ENCODE measurements at places on chromosomes 16 and 17.
A peak's percentile ranks its signal among the peaks of the same experiment; 100 is the strongest.

DNA sequence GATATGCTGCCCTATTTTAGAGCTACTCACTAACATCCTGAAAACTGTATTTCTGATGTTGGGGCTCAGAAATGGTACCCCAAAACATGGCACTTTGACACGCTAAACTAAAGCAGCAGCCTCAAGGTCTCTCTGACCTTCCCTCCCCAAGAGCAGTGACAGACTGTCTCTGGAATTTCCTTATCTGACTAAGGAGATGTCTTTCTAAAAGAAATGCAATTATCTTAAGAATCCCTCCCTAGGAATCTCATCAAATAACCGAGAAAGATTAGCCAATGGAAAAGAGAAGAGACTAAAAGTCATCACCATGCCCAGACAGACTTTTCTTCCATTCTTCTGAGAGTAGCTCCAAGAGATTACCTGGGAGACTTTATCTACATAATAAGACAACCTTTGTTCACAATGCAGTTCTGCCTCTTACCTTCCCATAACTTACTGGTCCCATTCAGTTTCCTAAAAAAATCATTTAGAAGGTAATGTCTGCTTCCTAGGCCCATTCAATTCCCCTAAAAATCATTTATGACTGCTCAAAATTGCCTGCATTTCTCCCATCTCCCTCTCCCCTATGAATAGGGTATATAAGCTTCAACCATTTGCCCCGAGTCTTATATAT lies 123.9 kb downstream of the CPPED1 start:
- no peak for DNase-seq

DNA sequence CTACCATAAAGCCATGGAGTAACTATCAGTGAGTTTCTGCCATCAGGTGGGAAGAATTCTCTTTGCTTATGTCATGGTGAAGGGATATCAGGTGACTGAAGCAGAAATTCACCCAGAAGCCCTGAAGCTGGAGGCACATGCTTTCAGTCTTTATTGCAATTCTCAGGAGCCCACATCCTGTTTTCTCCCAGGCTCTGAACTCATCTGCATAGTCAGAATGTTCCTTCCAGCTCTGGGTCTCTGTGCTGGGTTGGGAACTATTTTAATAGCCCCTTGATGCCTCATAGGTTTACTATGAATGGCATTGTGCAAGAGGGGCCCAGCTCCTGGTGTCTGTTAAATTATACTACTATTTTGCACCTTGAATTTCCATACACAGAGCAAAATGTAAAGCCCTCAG lies 198.4 kb upstream of the SOX9 start:
- no peak for DNase-seq

DNA sequence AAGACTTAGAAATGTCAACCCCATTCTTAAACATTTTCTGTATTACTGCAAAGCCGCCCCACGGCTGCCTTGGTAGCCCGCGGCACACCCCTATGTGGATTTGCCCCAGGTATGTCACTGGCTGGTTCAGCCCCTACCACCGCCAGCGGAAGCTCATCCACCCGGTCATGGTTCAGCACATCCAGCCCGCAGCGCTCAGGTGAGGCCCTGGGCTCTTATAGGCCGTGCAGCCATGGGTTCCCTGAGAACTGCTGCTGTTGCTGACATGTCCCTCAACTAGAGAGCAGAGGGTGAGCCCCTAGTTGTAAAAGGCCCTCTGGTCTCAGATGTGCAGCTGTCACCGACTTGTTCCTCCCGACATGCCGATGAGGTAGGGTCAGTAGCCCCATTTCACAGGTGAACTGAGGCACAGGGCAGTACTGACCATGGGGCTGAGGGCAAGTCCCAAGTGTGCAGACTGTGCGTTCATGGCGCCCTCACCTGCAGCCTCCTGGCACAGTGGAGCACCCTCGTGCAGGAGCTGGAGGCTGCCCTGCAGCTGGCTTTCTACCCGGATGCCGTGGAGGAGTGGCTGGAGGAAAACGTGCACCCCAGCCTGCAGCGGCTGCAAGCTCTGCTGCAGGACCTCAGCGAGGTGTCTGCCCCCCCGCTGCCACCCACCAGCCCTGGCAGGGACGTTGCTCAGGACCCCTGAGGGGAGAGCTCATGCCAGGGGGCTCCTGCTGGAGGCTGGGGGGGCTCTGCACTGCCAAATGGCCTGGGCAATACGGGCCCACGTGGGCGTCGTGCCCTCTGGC lies 8.7 kb downstream of the CYBC1 start:
- no peak for DNase-seq

DNA sequence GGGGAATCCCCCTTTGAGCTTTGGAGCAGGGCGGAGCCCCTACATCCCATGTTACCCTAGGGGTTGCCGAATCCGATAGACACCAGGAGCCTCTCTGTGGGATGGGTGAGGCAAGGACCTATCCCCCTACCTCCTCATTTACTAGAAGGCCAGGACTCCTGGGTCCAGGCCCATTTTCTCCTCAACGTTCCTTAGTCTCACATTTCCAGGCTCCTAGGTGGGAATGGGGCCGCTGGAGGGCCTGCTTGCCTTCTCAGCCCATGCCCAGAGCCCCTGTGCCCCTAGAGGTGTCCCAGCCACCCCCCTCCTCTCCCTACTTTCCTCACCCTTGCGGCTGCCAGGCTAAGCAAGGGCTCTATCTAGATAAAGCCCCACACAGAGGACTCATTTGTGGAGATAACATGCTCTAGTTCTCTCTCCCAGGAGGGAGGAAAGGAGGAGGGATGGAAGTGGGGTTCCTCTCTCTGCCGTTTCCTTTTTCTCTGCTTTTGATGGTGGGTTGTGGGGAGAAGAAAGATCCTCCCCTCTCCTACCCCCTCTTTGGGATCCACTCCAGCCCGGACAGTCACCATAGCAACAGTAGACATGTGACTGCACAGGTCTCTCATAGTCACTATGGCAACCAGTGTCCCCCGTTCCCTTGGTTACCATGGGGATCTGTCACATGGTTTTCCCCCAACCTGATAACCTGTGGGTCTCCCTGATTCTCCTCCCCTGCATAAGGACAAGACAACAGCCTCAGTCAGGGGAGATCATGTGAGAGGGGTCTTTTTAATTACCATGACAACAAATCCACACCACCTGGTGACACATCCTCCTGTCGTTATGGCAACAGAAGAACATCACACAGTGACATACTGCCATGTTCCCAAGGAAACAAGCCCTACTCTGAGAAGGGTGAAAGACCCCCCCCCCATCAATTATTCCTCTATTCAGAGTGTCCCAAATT lies 5.2 kb downstream of the CACNA1G start:
- DNase-seq: peak; percentile 56

GRCh38 chr16:84047626-84048025 lies 5.0 kb upstream of the SLC38A8 start:
- no peak for DNase-seq

DNA sequence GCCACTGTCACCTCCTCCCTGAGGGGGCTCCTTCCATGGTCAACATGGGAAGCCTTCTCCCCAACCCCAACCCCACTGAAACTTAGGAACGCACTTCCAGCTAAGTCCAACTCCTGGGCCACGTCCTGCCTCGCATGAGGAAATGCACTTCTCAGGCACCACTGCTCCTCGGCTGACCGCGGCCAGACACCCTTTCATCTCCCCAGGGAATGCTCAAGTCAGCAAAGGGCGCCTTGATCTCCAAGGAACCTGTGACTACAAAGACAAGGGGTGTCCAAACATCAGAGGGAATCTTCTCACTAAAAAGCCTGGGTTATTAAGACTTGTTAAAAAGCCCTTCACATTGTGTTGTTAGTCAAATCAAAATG lies 124.9 kb upstream of the HSBP1 start:
- DNase-seq: no peak

DNA sequence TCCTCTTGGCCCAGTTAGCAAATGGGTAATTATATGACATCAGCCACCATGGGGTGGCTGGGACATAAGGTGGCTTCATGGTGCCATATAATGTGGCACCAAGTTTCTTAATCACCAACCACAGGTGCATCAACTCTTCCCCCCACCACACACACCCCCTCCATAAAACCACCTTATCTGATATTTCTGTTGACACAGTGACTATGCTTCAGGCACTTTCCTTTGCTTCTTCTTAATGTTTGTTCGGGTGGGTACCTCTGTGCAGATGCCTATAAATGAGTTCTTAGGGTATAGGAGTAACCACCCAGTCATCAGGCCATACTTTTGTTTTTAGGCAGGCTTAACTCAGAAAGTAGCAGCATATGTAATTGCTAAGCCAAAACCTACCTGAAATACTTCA lies 29.5 kb downstream of the RNF43 start:
- DNase-seq: no peak

DNA sequence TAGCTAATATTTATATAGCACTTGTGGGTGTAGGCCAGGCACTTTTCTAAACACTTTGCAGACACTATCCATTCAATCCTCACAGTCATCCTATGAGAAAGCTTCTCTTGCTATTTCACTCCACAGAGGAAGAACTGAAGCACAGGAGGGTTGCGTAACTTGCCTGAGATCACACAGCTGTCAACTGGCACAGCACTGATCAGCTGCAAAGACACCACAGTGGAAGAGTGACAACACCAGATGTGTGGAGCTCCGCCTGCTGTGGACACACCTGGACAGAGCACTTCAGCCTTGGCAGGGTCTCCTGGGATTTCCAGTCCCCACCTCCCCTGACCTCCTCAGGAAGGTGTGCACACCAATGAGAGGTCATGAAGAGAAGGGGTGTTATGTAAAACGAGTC lies 13.3 kb upstream of the CNEP1R1 start:
- no peak for DNase-seq

DNA sequence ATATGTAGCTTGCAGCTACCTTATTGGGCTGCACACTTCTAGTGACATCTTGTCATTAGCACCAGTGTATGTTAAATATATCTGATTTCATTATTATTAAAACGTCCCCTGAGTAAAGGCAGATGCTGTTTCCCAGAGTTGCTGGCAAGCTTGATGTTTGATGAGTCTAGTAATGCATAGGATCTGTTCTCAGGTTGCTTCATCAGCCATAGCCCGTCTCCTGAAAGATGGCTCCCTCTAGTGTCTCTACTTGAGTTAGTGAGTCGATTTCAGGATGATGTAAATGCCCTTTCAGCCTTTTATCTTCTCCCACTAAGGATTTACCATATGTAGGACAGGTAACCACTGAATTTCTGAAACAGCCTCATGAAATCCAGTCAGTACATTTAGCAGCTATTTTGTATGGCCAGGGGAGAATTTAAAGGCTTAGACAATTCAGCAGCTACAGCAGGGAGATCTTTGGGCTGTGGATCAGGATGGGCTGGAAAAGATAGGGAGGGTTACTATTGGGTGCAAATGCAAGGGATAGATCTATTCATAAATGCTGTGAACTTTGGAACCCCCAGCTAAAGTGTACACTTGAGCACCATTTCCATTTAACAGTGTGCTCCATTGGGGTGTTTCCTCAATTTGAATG lies 376.3 kb downstream of the CNTNAP4 start:
- DNase-seq: no peak

GRCh38 chr17:40284085-40284713 lies 3.5 kb upstream of the CDC6 start:
- no peak for DNase-seq

GRCh38 chr16:88454523-88454947 lies 1.5 kb downstream of the ZFPM1 start:
- peak; percentile 61 for DNase-seq

GRCh38 chr16:56068816-56069215 lies 122.5 kb upstream of the GNAO1 start:
- no peak for DNase-seq

DNA sequence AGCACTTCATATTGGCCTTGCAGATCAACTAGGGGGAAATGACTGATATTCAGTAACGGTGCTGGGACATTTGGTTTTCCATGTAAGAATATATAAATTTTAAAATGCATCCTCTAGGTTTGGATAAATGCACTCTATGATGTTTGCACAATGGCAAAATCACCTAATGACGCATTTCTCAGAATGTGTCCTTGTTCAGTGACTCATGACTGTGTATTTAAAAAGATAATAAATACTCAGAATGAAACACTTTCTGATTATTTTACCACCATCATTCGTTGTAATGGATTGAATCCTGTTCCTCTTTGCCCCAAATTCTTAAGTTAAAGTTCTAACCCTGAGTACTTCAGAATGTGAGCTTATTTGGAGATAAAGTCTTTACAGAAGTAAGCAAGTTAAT lies 17.2 kb upstream of the ADGRG1 start:
- no peak for DNase-seq

DNA sequence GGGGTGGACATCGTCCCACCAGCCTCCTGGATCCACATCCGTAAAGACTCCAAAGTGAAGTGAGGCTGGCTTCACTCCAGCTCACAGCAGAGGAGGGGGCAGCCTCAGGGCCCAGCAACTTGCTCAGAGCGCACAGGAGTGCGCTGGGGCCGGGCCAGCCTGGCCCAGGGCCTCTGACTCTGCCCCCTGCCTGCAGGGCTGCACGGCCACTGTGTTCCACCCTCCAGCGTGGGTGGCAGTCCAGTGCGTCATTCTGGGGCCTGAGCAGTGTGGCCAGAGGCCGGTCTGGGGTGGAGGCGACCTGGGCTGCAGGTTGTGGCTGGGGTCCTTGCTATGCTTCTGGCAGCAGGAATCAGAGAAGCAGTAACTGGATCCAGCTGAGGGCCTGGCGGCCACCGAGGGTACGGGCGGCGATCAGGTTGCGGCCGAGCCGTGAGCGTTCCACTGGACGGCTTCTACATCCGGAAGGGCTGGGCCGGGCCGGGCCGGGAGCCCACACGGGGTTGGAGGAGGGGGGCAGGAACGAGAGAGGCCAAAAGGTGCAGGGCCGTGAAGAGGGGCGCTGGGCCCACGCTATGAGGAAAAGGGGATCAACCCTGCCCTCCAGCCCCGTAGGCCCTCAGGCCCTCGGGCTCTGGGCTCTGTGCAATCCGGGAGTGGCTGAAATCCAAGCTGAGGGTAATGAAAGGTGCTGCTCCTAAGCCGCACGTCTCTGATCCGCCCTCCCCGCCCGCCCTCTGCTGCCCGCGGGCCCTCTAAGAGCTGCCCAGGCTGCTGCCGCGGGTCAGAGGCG lies at the start of gene FSCN2:
TSS of gene FSCN2 (plus strand) at position 787 of the 793 bp plus-strand sequence. CDS start 155 bp downstream, outside the sequence.
- DNase-seq: no peak

DNA sequence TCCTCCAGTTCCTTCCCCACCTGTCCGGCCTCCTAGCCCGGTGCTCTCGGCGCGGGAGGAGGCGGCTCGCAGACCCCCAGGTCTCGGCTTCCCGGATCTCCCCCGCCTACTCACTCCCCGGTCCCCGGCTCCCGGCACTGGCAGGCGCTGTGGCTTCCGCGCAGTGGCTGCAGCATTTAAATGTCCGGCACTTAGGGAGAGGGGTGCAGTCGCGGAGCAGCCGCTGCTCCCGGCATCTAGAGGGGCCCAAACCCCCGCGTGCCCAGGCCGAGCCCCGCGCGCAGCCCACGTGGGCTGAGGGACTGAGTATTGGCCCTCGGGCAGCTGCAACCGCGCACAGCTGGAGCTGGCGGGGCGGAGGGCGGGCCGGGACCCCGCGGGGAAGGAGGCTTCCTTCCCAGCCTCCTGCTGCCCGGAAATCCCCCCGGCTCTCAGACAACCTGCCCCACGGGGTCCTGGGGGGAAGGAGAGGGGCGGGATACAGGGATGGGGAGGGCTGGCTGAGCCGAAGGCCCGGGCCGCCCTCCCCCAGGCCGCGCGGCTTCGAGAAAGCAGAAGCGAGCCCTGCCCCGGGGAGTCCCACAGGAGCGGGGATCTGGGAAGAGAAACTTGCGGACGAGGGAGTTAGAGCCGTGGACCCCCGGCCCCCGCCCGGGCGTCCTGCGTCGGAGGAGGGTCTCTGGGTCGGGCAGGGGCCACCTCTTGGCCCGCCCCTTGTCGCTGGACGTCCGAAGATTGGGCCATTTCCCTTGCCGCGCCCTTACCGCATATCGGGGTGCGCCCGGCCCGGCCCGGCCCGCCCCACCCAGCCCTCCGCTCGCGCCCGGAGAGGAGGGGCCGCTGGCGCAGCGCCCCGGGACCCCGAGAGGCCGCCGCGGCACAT lies at the start of gene MMP25:
TSS of gene MMP25 (plus strand) at position 804 of the 883 bp plus-strand sequence. CDS start 357 bp downstream, outside the sequence.
- DNase-seq: no peak

Measured in CD8-positive, alpha-beta T cell (primary cell).